Activated CD8-positive, alpha-beta memory T cell treated with anti-CD3 and anti-CD28 coated beads for 1 hour (primary cell): ENCODE measurements at places on chromosomes 12 and 14.

- no peak for DNase-seq
These were observed 1.2 kb downstream of the HOXC10 start for GRCh38 chr12:53985994-53986685.

- no peak for DNase-seq
These were observed 15.4 kb upstream of the PAPLN start for GRCh38 chr14:73221945-73222344.

- no peak for DNase-seq
These were observed 25.1 kb downstream of the DYRK4 start for GRCh38 chr12:4587108-4587507.

GRCh38 chr12:107431942-107432341, 253.7 kb upstream of the PWP1 start:
- DNase-seq: no peak

DNA sequence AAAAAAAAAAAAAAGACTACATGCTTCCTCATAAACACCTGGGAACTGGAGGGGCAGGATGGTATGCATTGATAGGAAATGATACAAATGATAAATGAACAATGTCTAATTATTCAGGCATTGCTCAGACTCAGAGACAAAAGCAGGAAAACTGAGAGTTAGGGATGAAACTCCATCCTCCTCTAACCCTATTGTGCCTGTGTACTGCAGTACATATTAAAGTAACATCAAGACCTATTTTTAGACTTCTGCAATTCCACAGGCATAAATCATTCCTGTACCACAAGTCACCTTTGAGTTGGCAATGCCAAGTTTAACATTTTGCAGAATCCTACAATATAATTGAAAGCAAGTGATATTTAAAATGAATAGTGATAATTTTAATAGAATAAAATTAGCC, 156.5 kb upstream of the USP15 start:
- DNase-seq: no peak

- no peak for DNase-seq
These were observed 429.4 kb downstream of the GXYLT1 start for GRCh38 chr12:41715256-41715655.

DNA sequence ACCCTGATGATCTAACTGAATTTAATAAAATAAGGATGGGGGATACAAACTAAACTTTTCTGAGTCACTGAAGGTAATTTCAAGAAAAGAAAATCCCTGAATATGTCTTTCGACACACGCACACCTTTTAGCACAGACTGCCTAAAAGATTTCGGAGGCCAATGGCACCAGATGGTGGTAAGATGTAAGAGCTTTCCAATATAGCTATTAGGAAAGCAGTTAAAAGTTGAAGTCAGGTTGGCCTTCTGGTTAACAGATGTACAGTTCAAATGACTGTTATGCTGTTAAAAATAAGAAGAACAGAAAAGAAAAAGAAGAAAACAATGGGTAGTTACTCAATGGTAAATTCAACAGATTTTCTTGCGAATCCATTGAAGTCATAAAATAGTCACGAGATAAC, 80.7 kb upstream of the KRR1 start:
- DNase-seq: no peak

- no peak for DNase-seq
These were observed 232.1 kb downstream of the CACNA1C start for GRCh38 chr12:2284857-2285256.

DNA sequence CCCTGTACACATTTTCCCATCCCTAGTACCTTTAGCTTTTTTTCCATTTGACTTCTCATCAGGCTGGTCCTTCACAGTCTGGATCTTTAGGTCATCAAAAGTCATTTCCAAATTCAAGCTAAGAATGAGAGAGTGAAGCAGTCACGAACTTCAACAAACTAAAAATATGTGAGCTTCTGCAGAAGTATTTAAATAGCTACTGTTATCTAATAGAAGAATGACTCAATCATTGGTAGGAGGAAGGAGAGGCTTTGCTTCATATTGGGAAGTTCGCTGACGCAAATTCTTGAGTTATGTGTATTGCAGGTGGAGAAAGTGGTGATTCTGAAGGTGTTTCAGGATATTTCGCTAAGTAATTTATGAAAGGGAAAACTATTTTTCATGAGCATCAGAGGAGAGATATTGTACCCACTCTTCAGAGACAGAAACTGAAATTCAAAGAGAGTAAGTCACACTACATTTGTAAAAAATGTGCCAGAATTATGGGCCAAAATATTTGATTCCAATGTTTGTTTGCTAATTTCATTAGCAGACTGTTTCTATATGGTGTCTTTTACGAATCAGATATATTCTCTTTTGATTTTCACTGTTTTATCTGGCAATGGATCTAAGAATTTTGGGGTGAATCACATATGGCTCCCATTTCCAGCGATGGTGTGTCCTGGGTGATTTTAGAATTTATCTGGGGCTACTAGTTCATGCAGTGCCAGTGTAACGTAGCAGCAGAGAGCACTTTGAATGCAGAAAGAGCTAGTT, at the start of gene OLR1:
OLR1 (minus strand) TSS at position 160 of the 756 bp plus-strand sequence; CDS start at position 105, 55 bp downstream.
- DNase-seq: no peak

DNA sequence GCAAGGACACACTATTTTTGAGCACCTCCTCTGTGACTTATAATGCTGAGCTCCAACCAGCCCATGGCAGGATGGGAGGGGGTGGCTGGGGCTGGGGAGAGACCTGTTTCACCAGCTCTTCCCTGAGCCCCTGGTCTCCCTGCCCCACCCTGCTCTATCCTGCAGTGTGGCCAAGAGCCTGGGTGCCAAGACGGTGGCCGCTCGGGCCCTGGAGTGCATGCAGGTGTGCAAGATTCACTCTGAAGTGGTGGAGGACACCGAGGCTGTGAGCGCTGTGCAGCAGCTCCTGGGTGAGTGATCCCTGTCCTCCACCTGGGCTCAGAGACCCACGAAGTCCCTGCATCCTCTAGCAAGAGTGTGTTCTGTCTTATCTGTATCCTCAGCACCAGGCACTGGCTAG, 14.4 kb downstream of the SDSL start:
- DNase-seq: no peak

DNA sequence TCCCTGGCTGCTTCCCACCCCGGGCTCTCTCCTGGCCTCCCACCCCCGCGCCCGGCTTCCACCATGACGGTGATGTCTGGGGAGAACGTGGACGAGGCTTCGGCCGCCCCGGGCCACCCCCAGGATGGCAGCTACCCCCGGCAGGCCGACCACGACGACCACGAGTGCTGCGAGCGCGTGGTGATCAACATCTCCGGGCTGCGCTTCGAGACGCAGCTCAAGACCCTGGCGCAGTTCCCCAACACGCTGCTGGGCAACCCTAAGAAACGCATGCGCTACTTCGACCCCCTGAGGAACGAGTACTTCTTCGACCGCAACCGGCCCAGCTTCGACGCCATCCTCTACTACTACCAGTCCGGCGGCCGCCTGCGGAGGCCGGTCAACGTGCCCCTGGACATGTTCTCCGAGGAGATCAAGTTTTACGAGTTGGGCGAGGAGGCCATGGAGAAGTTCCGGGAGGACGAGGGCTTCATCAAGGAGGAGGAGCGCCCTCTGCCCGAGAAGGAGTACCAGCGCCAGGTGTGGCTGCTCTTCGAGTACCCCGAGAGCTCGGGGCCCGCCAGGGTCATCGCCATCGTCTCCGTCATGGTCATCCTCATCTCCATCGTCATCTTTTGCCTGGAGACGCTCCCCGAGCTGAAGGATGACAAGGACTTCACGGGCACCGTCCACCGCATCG, 1.8 kb downstream of the KCNA1 start:
- no peak for DNase-seq

- no peak for DNase-seq
These were observed 41.7 kb upstream of the RIN3 start for GRCh38 chr14:92471919-92472318.

- no peak for DNase-seq
These were observed 5.6 kb downstream of the IPO4 start for GRCh38 chr14:24183014-24183481.

- no peak for DNase-seq
These were observed 180.9 kb downstream of the CHST11 start for GRCh38 chr12:104637604-104638003.

DNA sequence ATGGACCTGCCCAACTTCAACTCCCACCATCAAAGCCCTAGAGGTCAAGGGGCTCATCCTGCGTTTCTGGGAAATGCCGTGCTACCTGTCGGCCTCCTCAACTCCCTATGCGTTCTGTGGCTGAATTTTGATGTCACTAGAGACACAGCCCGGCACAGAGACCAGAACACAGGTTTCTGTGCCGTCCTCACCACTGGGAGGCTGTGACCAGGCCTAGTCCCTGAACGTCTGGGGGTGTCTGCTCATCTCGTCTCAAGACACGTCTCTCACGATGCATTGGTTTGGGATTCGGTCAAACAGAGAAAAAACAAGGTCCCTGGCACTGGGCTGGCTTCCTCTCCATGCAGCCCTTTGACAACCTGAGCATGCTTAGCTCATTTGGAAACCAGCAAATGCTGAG, 33.5 kb downstream of the SLC15A4 start:
- no peak for DNase-seq

GRCh38 chr12:117098024-117098360, 1.2 kb downstream of the TESC start:
- DNase-seq: no peak

DNA sequence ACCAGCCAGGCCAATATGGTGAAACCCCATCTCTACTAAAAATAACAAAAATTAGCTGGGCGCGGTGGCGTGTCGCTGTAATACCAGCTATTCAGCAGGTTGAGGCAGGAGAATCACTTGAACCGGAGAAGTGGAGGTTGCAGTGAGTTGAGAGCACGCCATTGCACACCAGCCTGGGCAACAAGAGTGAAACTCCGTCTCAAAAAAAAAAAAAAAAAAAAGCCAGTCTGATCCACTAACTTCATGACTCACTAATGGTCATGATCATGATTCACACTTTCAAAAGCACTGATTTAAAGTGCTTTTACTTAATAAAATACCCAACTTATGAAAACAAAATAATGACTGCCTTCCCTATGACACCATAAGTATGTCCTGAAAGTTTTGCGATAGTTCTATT, 38.4 kb upstream of the CPM start:
- DNase-seq: no peak

DNA sequence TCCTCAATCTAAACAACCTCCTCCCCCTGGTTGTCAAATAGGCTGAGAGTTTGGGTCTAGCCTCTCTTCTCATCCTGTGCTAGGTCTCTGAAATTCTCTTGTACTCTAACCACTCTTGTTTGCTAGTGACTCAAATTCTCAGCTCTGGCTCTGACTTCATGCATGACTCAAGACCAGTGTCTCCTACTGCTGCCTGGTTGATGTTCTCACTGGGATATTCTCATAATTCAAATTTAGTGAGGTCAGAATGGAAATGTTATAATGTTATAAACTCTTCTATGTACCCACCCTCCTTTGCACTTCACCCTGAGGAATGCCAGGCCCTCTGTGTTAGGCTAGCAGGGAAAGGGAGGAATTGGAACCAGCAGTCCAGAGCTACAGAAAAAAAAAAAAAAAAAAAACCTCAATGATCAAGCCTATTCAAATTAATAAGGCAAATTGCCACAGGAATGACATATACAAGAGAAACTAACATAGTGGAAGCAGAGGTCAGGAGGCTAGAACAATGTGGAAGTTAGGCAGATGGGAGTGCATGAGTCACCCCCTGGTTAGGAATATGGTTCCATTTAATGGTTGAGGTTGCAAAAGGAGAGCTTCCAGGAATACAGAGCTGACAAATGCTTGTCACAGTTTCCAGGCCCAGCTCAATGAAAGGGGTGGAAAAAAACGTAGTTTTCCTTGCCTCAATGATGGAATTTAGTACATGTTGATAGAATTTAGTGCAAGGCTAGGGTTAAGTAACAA, 459.5 kb downstream of the RMST start:
- DNase-seq: no peak

DNA sequence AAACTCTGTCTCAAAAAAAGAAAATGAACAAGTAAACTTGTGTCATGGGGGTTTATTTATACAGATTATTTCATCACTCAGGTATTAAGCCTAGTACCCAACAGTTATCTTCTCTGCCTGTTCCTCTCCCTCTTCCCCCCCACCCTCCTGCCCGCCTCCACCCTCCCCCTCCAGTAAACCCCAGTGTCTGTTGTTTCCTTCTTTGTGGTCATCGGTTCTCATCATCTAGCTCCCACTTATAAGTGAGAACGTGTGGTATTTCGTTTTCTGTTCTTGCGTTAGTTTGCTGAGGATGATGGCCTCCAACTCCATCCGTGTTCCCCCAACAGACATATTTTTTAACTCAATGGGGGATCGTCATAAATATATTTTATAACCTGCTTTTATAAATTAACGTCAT, 12.3 kb downstream of the IL31 start:
- DNase-seq: no peak

GRCh38 chr12:51868821-51869495, 18.9 kb upstream of the ANKRD33 start:
- DNase-seq: no peak

DNA sequence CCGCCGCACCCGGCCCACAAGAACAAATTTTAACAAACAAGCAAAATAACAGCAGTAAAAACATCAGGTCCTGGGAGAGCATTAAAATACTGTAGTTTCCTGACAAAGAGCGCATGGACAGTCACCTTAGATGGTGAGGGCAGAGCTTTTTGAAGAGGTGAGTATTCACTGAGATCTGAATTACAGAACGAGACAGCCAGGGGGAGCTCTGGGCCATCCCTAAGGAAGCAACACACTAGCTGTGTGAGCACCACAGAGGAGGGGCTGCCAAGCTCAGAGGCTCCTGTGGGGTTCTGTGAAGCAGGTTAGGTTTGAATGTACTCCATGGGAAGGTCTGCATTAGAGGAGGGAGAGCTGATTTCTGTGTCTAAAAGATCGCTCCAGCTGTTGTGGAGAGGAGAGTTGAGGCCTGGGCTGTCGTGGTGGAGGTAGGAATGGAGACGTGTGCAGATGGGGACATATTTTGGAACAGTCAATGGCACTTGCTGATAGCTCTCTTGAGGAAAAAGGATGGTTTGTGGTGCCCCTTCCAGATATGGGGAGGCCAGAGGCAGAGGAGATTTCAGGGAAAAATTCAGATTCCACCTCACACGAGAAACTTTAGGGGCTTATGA, 72.9 kb downstream of the TRAFD1 start:
- no peak for DNase-seq

DNA sequence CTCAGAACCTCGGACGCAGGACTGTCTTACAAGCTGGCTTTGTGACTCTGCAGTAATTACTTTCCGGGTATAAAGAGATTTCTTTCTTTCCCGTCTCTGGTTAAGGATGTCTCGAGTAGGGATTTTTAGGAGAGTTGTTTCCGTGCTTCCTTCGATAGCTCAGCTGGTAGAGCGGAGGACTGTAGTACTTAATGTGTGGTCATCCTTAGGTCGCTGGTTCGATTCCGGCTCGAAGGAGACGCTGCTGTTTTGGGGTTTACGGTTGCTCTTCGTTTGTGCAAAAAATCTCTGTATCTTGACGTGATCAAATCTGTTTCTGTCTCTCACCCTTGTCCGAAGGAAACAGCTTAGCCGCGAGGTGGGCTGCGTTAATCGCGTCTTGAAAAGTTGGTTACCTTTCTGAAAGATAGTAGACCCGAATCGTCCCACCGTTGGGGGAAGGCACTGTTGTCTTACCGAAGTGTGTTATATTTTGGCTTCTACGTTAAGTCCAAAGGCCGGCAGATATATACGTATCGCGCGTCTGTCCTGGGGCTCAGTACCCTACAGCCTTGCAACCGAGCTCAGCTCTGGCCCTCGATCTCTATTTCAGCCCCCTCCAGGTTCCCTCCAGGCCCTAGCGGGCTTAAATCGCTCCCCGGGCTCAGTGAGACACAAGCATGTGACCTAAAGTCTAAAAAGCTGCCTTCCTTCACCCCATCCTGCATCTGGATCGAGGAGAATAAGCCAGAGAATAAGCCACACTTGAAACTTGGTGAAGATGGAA, 1.1 kb upstream of the RNASE4 start:
- peak; percentile 54 for DNase-seq
